Dermis blood vessel endothelial cell (primary cell): ENCODE measurements at places on chromosomes 1 and 21. TPM values are rescaled to one million over a fixed set of nuclear protein-coding genes. Genes with fewer than 3 reads are reported as not detected.
A peak's percentile ranks its signal among the peaks of the same experiment; 100 is the strongest.

Gene SPATA21
- under 0.01 TPM in 1 of 2 replicates, not detected in the other for total RNA-seq

Gene TLR5
- 0.14 and 0.34 TPM in 2 replicates for total RNA-seq

Gene PYCR2
- total RNA-seq = 35.7 and 41.1 TPM in 2 replicates

Gene CCDC181
- total RNA-seq = not detected in 2 replicates

Gene COL18A1
- 309 and 317 TPM in 2 replicates for total RNA-seq

Gene FAM163A
- total RNA-seq = under 0.01 and 0.05 TPM in 2 replicates

Gene ACTA1
- 0.17 TPM in 1 of 2 replicates, not detected in the other for total RNA-seq

Gene GOLT1A
- not detected in 2 replicates for total RNA-seq

GRCh38 chr1:214856843-214857242, 225.7 kb upstream of the KCNK2 start:
- no peak for DNase-seq

DNA sequence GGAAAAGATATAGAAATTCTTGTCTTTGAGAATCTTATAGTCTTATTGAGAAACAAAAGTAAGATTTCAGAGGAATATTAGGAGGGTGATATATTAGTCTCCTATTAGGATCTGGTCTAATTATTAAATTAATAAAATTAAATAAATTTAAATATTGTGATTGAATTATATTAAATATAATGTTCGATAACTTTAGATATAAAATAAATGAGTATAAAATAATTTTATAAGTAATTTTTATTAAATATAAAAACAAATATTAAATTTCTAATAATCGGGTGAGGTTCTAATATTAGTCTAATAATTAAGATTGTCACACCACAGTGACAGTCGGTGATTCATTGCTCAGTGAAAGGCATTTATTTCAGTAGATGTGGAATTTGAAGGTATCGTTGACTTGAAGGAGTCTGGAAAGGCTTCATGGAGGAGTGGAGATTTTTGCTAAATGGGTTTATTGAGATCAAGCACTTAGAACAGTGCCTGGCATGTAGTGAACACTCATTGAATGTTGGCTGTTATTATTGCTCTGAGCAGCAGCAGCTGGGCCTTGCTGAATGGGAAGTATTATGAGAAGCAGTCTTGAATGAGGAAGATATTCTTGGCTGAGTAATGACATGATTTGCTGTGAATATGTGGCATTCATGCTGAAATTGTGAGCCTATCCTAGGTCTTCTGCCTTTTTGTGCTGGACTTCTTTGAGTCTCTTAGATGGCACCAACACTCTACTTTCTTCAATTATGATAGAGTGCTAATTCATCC, 74.6 kb downstream of the USP25 start:
- DNase-seq = no peak

GRCh38 chr1:119080586-119080985, 59.9 kb downstream of the WARS2 start:
- no peak for DNase-seq

DNA sequence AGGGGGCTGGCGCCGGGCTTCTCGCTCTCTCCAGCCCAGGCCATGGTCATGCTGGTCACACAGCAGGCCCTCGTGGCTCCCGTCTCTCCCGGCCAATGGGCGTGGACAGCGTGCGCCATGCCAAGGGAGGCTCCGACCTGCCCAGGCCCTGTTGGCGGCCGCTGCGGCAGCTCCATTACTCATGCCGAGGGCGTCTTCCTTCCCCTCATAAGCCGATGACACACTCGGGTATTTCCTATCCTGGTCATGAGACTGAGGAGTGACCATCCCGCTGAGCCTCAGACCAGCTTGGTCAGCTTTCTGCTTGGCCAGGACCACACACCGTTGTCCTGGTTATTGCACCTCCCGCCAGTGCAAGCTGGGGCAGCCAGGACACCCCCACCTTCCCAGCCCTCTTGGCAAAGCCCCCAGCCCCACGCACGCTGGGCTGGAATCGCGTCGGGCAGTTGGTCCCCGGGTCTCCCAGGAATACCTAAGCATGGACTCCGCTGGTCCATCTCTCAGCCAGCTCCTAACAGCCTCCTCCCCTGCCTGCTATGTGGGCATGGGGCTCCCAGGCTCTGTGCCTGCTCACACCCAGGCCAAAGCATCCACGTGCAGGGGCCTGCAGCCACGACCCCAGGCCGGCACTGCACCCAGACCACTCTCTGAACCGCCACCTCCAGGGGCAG, 49.8 kb downstream of the ARHGEF16 start:
- DNase-seq = peak; percentile 96

GRCh38 chr21:37164742-37165141, 91.7 kb downstream of the TTC3 start:
- no peak for DNase-seq

GRCh38 chr1:71857862-71858261, 424.5 kb downstream of the NEGR1 start:
- DNase-seq = no peak

GRCh38 chr1:59317780-59318179, 20.9 kb downstream of the FGGY start:
- DNase-seq = no peak

GRCh38 chr21:45067462-45068285, 6.7 kb upstream of the ADARB1 start:
- no peak for DNase-seq

DNA sequence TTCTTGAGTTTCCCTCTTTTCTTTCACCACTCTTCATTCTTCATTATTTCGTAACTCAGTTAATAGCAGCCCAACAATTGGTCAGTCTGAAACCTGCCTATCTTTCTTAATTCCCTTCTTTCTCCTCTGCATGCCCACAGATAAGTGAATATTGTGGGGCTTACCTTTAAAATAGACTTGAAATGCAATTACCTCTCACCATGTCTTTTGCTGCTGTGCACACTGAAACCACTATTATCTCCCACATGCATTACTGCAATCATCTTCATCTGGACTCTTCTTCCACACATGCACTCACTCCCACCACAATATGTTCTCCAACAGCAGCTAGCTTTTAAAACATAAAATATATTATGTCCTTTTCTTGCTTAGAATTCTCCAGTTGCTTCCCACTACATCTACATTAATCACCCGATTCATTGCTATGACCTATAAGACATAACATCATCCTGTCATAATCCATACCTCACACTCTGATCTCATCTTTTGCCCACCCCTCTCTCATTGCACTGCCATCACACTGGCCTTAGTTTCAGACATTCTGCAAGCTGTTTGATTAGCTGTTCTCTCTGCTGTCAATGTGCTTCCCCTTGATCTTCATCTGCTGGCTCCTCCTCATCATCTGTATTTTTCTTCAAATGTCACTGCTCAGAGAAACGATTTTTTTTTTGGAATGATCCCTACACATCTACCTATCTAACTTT, 304.8 kb downstream of the PTPRC start:
- DNase-seq = no peak

- no peak for DNase-seq
These were observed 12.2 kb upstream of the CDC42BPA start for GRCh38 chr1:227330279-227331076.

DNA sequence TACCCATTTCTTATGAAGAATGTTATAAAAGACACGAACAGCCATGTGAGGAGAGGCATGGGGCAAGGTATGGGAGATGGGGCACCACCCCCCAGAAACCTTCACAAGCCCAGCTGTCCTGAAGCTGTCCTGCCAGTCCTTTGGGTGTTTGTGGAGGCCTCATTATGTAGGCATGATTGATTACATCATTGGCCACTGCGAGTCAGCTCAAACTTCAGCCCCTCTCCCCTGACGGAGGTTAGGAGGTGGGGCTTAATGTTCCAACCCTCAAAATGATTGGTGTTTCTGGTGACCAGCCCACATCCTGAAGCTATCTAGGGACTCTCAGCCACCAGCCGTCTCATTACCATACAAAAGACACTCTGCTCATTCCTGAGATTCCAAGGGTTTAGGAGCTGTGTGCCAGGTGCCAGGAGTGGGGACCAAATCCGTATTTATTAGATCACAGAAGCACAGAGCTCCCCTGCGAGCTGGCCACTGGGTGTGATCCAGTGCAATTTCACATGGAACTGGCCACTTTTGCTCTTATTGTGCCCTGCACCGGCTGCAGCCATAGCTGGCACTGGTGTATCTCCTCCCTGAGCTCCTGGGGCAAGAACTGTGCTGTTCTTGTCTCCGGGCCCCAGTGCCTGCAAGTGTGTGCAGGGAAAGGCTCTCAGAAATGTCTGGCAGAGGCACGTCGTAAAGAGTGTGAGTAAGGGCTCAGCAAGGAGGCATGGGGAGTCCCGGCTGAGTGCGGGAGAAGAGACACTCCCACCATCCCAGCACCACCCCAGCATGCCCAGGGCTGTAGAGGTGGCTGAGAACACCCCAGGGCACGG, 10.5 kb downstream of the KIAA1614 start:
- peak; percentile 59 for DNase-seq
